HS-27A (cell line): ENCODE measurements at places on chromosomes 5 and 9.

DNA sequence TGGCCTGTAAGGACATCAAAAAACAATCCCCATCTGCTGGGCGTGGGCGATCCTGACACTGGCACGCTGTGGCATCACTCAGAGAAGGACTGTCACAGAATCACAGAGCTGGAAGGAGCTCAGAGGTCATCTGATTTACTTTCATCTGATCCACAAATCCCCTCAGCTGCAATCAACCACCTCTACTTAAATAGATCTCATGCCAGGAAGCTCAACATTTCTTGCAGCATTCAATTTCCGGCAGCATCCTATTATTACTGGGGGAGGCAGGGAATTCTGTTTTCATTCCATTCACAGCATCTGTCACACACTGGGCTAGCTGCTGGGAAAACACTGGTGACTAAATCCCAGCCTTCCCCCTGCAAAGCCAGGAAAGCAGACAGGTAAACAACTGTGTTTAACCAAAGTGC lies 38.3 kb downstream of the RETREG1 start:
- no peak for DNase-seq

DNA sequence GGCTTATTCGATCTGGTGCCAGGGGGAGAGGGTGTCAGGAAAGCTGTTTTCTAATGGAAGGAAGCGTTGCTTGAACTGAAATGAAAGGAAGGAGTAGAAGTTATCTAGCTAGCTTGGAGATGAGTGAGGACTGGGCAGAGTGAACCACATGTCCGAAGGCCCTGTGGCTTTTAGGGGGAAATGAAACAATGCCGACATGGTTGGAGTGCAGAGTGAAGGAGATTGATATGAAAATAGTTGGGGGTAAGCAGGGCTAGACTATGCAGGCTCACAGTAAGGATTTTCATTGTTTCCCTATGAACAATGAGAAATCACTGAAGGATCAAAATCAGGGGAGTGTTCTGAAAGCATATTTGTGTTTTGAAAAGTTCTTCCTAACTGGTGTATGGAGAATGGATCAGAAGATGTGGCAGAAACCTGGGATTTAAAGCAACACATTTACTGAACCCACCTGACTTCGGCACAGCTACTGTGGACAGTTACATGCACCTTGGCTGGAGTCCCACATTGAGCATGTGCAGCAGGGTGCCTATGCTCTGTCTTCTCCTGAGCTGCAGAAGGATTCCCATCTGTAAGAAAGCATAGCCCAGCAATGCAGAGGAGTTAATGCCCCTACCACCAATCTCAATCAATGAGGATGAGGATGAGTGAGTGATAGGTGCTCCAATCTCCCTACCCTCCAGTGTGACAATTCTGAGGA lies 144.4 kb upstream of the TBCA start:
- DNase-seq: no peak

DNA sequence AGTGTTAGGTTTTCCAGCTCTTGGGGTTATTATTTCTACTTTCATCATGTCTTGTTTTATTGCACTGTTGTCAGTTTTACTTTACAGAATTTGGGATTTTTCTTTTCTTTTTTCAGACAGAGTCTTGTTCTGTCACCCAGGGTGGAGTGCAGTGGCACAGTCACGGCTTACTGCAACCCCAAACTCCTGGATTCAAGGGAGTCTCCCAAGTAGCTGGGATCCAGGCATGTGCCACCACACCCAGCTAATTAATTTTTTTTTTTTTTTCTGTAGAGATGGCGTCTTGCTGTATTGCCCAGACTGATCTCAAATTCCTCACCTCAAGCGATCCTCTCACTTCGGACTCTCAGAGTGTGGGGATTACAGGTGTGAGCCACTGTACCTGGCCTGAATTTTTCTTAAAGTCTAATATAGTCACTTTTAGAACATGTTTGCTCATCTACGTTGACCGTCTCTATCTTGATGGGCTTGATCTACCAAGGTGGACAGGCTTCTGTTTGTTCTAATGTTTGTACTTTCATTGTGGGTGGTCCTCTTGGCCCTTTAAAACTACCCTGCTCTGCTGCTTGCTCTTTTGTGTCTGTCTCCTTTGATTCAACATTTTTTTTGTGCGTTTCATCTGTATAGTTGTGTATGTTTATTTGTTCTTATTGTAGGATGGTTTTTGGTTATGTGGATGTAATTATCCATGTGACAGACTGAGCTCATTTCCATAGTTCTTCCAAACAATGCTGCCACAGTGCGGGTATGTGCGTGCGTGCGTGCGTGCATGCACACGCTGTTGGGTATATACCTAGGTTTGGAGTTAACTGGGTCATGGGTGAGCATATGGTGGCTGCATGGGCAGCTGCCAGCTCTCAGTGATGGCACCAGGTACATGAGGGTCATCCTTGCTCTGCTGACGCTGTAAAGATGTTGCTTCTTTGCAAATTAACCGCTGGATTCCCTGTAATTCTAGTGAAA lies 18.1 kb downstream of the PRRC2B start:
- DNase-seq: no peak

GRCh38 chr5:35754481-35754880 lies 102.2 kb upstream of the IL7R start:
- DNase-seq: no peak

DNA sequence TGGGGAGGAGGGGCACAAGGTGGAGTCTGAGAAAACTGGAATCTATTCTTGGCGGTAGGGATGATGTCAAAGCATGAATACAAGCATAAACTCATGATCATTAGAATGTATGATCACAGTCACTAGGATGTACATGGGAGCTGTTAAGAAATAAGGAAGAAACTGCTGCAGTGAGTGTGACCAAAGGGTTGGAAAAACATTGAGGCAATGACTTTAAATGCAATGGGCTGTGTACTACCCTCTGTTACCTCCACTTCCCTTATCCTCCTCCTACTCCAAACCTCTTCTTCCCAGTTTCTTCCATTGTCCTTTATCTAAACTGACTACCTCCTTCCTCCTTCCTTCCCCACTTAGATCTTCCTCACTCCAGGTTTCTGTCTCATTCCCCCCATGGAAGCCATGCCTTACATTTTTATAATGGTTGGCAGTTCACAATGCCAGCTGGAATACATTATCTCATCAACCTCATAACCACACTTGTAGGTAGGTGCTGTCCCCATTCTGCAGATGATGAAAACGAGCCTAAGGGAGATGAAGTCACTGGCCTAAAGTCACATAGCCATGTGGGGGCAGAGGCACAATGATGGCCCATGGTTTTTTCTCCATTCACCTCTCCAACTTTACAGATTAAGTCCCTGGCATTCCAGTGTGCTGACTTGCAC lies 21.9 kb upstream of the TNFSF15 start:
- no peak for DNase-seq

- no peak for DNase-seq
Observed at GRCh38 chr9:120999317-120999716, 50.8 kb downstream of the C5 start.

GRCh38 chr5:16518606-16519005 lies 53.0 kb upstream of the ZNF622 start:
- no peak for DNase-seq

GRCh38 chr5:116573279-116573701 lies 1.3 kb downstream of the SEMA6A start:
- no peak for DNase-seq

DNA sequence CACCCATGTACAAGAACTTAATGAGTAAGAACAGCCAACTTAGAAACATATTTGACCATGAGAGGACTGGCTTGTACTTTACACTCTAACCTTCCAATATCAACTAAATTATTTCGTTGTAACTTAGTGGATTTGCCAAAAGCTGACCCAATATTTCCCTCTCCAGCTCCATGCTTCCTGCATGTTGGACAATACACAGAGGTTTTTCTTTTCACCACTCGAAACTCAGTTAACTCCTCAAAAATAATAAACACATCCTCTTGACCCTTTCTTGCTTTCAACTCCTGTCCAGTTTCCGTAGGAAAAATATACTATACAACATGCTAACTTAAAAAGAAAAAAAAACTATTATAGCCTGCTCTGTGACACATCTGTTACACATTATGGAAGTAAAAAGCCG lies 188.9 kb downstream of the MPDZ start:
- no peak for DNase-seq

DNA sequence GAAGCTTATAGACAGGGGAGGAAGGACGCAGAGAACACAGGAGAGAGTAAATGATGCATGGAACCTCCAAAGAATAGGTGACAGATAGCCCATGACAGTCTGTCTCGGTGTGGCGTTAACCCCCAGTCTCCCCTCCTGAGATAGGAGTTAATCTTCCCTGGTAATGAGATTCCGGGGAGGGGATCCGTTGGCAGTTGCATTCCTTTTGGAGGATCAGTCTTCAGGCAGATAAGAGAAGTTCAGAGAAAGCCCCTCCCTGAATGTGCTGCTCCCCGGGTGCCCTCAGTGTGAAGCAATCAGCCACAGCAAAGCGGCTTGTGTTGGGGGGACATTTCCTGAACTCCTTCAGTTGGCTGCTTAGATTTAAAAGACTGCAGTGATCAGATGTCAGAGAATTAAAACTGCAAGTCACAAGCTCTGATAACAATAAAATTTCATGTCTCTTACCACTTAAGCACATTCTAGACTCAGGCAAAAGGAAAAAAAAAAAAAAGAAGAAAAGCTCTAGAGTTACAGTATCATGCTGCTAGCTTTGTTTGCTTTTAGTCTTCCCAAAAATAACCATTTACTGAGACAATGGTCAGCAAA lies 121.1 kb downstream of the EGFLAM start:
- DNase-seq: no peak

GRCh38 chr9:71778085-71778484 lies 9.8 kb upstream of the CEMIP2 start:
- DNase-seq: no peak

- no peak for DNase-seq
Observed at GRCh38 chr5:108437425-108437824, 55.5 kb upstream of the FBXL17 start.
